ENCODE measurements at places on chromosomes 5 and 9. TPM values are rescaled to one million over a fixed set of nuclear protein-coding genes. Genes with fewer than 3 reads are reported as not detected.

SLC25A2 gene
- total RNA-seq = 0.85 TPM

TNFAIP8 gene
- 135 TPM for total RNA-seq

CCL28 gene
- 1.2 TPM for total RNA-seq

SHOC1 gene
- not detected for total RNA-seq

JAKMIP2 gene
- total RNA-seq = not detected

KIF27 gene
- total RNA-seq = 5.3 TPM

ABO gene
- 1.8 TPM for total RNA-seq

GALNT12 gene
- total RNA-seq = 8.5 TPM

All from subcutaneous adipose tissue (tissue), 4 donors.